ENCODE measurements at places on chromosomes 6 and 20.
A peak's percentile ranks its signal among the peaks of the same experiment; 100 is the strongest.

- DNase-seq = no peak
Observed at GRCh38 chr20:17262786-17263185, 35.9 kb downstream of the PCSK2 start.

- DNase-seq = no peak
Observed at GRCh38 chr6:8180327-8181159, 78.2 kb upstream of the EEF1E1 start.

DNA sequence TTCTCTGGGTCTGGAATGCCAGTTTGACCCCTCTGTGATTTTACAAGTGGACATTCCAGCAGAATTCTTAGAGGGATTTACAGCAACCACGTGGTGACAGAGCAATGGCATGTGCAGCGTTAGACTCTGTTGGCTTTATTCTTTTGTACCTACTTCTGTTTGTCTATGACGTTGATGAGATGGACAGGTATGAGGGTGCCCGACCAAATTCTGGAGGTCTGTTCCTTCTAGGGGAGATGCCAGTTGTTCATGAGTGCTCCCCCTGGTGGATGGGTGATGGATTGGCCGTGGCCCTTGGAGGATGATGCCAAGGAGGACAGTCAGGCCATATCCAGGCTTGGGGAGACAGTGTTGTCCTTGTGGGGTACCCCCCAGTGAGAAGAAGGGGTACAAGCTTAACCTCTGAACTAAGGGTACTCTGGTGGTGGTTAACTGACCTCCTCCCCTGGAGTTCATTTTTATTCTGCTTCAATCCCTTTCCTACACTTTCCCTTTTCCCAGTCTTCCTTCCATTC, 198.6 kb downstream of the DTNBP1 start:
- DNase-seq = peak; percentile 67

- no peak for DNase-seq
Observed at GRCh38 chr20:17494201-17494600, 37.0 kb downstream of the BFSP1 start.

DNA sequence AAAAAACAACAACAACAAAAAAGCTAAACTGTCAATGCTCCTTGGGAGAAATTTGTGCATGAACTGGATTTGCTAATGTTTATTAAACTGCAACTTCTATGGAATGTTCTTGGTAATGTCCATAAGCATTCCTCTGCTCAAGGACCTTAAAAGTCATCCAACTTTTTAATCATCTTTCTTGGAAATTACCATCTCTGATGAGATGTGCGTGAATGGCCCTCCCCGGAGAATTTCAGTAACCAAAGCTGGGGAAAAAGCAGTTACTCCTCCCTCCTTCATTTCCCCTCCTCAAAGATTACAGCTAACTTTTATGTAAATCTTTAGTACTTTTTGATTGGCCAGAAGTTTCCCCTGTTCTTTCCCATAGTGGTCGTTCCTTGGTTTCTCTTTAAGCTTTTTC, 5.2 kb downstream of the TBCC start:
- DNase-seq = no peak

DNA sequence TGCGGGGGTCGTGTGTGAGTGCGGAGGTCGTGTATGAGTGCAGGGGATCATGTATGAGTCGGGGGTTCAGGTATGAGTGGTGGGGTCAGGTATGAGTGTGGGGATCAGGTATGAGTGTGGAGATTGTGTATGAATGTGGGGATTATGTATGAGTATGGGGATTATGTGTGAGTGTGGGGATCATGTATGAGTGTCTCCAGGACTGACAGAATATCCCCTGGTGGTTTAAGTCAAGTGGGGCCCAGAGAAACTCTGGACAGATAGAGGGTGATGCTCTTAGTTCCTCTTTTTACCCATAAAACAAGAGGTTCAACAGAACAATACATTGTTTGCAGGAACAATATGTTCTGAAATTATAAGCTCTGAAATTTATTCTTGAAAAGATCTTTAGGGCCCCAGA, 131.9 kb downstream of the UST start:
- DNase-seq = peak; percentile 15

GRCh38 chr6:13303668-13304017, 24.7 kb downstream of the TBC1D7 start:
- peak; percentile 69 for DNase-seq

DNA sequence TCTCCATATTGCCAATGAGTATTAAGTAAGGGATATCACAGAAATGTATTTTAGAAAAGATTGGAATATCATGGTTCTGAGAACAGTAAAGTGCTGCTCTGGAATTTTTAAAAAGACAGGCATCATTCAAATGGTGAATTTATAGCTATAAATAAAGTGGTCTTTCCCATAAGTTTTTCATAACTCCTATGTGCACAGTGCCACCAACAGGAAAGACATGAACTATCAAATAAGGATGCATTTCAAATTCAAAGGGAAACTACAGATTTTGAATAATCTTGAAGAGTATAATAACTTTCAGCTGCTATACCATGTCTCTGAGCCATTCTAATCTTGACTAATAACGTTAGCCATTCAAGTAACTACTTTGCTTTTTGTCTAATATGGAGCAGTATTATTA, 456.8 kb upstream of the GJE1 start:
- DNase-seq = no peak

- DNase-seq = no peak
Observed at GRCh38 chr6:109230453-109230852, 135.1 kb downstream of the CEP57L1 start.

GRCh38 chr6:24412294-24412693, 9.6 kb downstream of the MRS2 start:
- no peak for DNase-seq

DNA sequence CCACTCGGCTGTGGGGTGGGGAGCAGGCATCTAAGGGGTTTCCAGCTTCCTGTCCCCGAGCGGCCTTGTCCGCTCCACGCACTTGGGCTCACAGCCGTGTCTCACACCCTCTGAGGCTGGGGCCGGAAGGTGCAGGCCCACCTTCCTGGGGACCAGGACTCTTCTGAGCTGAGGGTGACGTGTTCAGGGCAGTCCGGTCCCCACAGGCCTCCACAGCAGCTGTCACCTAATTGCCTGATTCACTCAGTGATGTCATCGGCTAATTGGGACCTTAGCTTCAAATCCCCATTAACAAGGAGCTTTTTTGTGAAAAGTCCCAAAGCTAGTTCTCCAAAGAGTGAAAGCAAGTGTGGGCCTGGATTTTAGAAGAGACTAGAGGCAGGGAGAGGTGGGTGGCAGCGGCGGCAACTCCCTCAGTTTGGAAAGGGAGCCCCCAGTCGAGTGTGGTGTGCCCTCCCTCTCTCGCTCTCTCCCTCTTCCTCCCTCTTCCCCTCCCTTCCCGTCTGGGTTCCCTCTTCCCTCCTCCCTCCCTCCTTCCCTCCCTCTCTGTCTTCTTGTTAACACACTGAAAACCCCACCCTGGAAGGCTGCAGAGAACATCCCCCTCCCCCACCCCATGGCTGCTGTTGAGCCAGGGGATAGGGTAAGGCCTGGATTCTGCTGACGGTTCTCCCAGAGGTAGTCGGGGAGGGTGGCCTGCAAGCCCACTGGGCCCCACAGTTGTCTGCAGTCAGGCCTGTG, 39.0 kb downstream of the MYT1 start:
- DNase-seq = no peak

DNA sequence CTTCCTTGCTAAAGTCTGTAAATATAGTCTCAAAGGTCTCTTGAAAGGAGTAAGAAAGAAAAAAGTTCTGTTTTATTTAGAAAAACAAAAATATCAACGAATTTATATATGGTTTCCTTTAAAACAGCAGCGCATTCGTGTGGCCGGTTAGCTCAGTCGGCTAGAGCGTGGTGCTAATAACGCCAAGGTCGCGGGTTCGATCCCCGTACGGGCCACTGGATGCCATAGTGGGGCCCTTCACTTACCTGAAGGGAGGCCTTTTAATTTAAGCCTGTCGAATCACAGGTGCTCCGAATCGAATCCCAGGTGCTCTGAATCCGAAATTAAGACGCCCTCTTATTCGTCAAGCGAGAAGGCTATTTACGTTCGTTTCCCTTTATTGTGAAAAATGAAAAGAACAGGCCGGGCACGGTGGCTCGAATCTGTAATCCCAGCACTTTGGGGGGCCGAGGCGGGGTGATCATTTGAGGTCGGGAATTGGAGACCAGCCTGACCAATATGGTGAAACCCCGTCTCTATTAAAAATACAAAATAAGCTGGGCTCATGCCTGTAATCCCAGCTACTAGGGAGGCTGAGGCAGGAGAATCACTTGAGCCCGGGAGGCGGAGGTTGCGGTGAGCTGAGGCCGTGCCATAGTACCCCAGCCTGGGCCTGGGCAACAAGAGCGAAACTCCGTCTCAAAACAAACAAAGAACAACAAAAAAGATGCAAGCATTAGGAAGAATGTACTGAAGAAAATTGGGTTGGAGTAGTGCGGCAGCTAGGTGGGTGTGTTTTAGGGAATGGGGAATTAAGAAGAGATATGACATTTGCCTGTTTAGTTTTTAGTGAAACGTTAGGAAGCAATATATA, 195.8 kb upstream of the ZNF184 start:
- peak; percentile 85 for DNase-seq

DNA sequence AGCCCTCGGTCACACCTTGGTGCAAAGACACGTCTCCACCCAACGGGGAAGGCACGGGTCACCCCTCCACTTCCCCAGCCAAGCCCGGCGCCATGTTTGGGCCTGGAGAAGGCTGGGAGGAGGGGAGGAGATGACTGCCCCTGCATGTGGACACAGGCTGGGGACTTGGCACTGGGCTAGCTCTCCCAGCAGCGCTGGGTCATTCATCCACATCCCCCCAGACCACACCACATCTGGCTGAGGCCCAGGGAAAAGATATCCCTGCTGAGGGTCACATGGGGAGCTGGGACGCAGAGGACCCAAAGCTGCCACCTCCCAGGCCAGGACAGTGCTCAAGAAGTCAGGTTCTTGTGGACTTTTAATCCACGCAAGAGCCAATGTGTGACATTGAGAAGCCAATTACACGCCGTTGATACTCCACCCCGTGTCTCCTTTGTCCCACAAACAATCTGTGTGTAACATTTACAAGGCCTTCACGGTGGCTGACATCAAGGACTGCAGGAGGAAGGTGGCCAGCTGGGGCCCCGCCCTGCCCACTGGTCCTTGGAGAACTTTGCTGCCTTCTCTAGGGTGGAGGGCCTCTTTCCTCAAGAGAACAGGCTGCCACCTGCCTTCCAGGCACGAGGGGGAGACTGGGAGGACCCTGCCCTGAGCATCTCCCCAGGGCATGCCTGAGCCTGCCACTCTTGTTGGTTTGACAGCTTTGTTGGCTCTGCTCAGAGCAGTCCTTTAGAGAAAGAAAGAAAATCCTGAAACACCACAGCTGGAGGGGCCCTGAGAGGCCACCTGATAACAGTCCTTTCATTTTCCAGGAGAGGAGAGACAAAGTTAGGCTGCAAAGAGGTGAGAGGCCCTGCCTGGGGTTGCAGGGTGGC, 5.3 kb upstream of the IP6K3 start:
- no peak for DNase-seq

GRCh38 chr6:170420283-170420682, 113.7 kb downstream of the FAM120B start:
- DNase-seq = no peak

GRCh38 chr20:33554914-33555420, 65.1 kb downstream of the CBFA2T2 start:
- DNase-seq = peak; percentile 44

- no peak for DNase-seq
Observed at GRCh38 chr6:157561929-157562810, 181.2 kb downstream of the ZDHHC14 start.

GRCh38 chr6:17705778-17706579, 746 bp downstream of the NUP153 start:
- peak; percentile 94 for DNase-seq

GRCh38 chr20:5002077-5002413, 735 bp upstream of the SLC23A2 start:
- DNase-seq = peak; percentile 12

DNA sequence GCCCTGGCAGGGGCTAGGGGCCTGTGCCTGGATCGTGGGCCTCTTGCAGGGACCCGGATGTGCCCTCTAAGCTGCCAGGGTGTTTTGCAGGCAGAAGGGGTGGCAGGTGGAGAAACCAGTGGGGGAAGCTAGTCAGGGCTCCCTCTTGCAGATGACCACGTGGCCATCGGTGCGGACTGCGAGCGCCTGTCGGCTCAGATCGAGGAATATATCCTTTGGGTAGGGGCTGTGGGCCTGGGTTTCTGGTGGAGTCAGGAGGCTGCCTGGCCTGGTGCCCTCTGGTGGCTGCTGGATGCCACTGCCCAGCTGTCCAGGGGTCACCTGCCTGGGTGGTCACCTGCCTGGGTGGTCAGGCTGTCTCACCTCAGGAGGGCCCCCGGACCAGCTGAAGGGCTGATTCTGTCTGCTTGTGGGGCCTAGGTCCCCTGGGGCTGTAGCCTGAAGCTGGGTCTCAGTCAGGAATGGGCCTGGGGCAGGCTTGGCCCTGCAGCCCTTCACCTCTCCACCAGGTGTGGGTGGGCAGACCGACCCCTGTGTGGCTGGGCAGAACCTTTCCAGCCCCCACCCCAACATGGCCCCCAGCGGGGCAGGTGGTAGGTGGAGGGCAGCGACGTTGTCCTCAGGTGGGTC, 6.7 kb downstream of the TCEA2 start:
- peak; percentile 61 for DNase-seq

DNA sequence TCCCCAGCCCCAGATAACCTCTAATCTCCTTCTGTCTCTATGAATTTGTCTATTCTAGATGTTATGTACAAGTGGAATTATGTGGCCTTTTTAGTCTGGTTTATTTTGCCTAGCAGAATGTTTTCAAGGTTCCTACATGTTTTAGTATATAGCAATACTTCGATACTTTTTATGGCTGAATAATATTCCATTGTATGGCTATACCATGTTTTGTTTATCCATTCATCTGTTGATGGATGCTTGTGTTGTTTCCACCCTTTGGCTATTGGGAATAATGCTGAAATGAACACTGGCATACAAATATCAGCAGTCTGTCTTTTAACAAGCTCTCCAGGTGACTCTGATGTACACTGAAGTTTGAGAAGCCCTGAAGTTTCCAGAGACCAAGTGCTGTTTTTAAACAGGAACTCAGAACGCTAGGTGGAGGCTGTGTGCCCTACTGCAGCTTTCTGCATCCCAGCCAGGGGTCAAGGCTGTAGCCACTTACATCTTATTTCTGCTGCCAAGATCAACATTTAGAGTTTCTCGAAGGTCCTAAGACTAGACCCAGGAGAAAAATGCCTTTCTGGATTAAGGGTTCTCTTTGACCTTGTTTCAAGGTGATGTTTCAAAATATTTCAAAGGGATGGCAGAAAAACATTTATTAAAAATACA, 123.0 kb downstream of the SOBP start:
- DNase-seq = no peak

- DNase-seq = no peak
Observed at GRCh38 chr6:71088166-71088565, 131.3 kb upstream of the B3GAT2 start.

- no peak for DNase-seq
Observed at GRCh38 chr6:125251516-125252220, 50.1 kb downstream of the HDDC2 start.

GRCh38 chr20:23264545-23264944, 86.0 kb upstream of the NXT1 start:
- DNase-seq = no peak

GRCh38 chr20:60700728-60701127, 551.3 kb upstream of the CDH4 start:
- DNase-seq = no peak

- no peak for DNase-seq
Observed at GRCh38 chr6:161272635-161273273, 1.1 kb downstream of the AGPAT4 start.

Measured in activated CD4-positive, alpha-beta T cell treated with anti-CD3 and anti-CD28 coated beads for 36 hours (primary cell).